ENCODE measurements at places on chromosomes 3 and 15.

DNA sequence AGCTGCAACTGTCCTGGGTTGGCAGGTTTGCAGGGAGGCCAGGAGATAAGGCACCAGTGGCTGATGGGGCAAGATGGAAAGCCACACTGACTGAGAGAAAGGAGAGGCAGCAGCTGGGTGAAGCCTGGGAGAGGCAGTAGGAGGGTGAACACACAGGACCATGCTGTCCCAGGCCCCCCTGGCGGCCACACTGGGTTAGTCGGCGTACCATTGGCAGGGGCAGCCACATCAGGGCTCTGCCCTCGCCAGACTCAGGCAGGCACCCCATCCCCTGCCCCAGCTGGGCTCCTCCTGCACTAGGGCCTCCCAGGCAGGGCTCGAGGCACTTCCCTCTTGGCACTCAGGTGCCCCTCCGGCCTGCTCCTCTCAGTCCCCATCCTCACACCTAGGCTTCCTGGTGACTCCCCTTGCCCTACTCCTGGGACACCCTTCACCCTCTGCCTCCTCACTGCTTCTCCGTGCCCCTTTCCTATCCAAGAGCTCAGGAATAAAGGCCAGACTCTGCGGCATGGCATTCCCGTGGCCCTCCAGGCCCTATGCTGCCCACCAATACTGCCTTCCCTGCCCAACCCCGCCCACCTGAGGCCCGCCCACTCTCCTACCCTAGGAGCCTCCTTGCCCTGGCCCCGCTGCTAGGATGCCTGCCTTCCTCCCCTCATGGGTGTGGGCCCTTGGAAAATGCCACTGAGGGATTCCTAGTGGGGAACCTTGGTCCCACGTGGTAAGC lies 28.7 kb upstream of the DUSP7 start:
- no peak overlapping the region for H3K4me3 ChIP-seq
- peaks cover 5% of the 10 kb centered on the region for H3K4me1 ChIP-seq
- no peak for DNase-seq
- H3K27me3 ChIP-seq = no peaks in the 10 kb centered on the region
- no peak overlapping the region for H3K27ac ChIP-seq
- no peaks in the 10 kb centered on the region for H3K36me3 ChIP-seq

- no peaks in the 10 kb centered on the region for H3K36me3 ChIP-seq
- H3K4me1 ChIP-seq = no peaks in the 10 kb centered on the region
- no peaks in the 10 kb centered on the region for H3K27me3 ChIP-seq
- no peak for DNase-seq
- H3K4me3 ChIP-seq = no peak overlapping the region
- H3K27ac ChIP-seq = no peak overlapping the region
Measured at GRCh38 chr15:71812966-71813722, 2.8 kb downstream of the NR2E3 start.

GRCh38 chr3:71208211-71209095 lies 375.1 kb downstream of the FOXP1 start:
- peak overlapping the region; percentile 69 for H3K27ac ChIP-seq
- H3K4me1 ChIP-seq = peaks cover 9% of the 10 kb centered on the region
- peak; percentile 90 for DNase-seq
- H3K4me3 ChIP-seq = peak overlapping the region; percentile 51
- no peaks in the 10 kb centered on the region for H3K27me3 ChIP-seq

GRCh38 chr15:90266061-90266431 lies 574 bp downstream of the NGRN start:
- peaks cover 5% of the 10 kb centered on the region for H3K36me3 ChIP-seq
- peak overlapping the region; percentile 94 for H3K27ac ChIP-seq
- H3K4me1 ChIP-seq = peaks cover 33% of the 10 kb centered on the region
- H3K4me3 ChIP-seq = peak overlapping the region; percentile 63

DNA sequence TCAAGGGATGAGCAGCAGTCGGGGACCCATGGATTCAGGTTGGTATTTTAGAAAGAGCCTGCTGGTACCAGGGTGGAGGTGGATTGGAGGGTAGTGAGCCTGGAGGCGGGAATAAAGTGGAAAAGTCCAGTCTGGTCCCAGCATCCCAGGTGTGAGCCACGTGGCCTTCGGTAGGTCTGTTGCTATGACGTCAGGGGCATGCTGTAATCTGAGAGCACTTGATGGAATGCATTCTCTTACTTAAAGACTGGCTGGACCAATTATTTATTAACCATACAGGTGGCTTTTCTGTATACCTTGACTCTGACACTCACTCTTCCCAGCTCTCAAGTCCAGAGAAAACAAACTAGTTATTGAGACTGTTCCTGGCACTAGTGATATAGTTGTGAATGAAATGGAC lies 389.9 kb upstream of the RGMA start:
- no peak for DNase-seq
- no peaks in the 10 kb centered on the region for H3K4me1 ChIP-seq
- H3K4me3 ChIP-seq = no peak overlapping the region
- no peaks in the 10 kb centered on the region for H3K36me3 ChIP-seq
- no peak overlapping the region for H3K27ac ChIP-seq

GRCh38 chr3:126137490-126138130 lies 42.8 kb downstream of the ALDH1L1 start:
- H3K27ac ChIP-seq = no peak overlapping the region
- H3K27me3 ChIP-seq = peaks cover 2% of the 10 kb centered on the region
- H3K4me3 ChIP-seq = no peak overlapping the region
- H3K4me1 ChIP-seq = no peaks in the 10 kb centered on the region

DNA sequence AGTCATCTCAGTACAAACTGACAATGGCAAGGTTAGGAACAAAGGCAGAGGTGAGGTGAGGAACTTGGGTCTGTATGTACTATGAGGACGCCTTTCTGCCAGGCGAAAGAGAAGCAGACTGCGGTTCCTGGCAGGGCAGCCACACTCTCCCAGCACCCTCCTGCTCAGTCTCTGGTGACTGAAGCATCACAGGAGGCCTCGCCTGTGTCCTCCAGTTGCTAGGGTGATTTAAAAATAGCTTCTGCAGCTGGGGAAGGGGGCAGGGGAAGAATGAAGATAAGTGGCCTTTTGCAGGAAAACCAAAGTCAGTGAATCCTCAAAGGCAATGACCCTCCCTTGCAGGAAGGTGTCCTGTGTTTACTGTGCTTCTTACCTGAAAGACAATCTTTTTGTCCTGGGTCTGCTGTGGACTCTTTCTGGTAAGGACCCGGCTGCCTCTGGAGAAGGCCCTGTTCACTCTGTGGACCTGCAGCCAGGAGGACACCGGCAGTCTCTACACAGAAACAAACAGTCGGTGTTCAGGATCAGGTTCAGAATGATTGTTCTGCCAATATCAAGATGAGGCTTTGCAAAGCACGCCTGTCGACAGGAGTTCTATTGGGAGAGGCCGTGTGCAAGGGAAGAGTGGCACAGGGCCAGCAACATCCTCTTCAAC lies 65.7 kb upstream of the DGKG start:
- H3K36me3 ChIP-seq = no peaks in the 10 kb centered on the region
- no peak overlapping the region for H3K27ac ChIP-seq
- H3K4me1 ChIP-seq = peaks cover 14% of the 10 kb centered on the region
- no peaks in the 10 kb centered on the region for H3K27me3 ChIP-seq
- peak; percentile 31 for DNase-seq

- H3K4me3 ChIP-seq = no peak overlapping the region
- no peak overlapping the region for H3K27ac ChIP-seq
- H3K36me3 ChIP-seq = no peaks in the 10 kb centered on the region
- H3K4me1 ChIP-seq = peaks cover 7% of the 10 kb centered on the region
- no peaks in the 10 kb centered on the region for H3K27me3 ChIP-seq
Measured at GRCh38 chr15:32682977-32683630, 34.7 kb upstream of the GREM1 start.

DNA sequence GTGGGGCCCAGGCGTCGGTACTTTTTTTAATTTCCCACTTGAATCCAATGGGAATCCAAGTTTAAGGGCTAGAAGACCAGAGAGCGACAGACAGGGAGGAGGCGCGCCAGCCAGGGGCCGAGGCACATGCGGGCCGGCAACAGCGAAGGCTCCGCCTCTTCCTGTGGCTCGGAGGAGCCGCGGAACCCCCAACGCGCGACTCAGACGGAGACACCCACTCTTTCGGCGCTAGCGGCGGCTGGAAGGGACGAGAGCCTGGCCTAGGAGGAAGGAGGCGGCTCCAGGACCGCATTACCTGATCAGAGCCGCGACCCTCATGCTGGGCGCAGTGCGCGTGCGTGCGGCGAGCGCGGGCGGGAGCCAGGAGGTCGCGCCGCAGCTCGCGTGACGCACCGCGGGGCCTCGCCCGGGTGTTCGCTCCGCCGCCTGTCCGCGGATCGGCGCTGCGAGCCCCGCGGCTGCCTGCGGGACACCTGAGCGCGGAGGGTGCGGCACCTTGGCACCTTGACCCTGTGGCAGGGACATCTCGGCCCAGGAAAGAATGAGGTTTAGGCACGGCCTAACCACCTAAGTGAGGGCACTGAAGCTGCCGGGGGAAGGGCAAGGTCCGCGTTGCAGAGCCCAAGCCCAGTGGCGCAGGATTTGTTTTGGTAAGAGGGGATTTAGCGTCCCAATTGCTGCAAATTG lies at the start of gene DPH6:
DPH6 (minus strand) TSS at position 342 of the 687 bp plus-strand sequence; CDS start at position 318, 24 bp downstream.
- H3K27me3 ChIP-seq = no peaks in the 10 kb centered on the region
- H3K36me3 ChIP-seq = no peaks in the 10 kb centered on the region
- peak within 1 kb of the TSS; percentile 99 for H3K27ac ChIP-seq
- peak within 1 kb of the TSS; percentile 91 for H3K4me3 ChIP-seq

- no peaks in the 10 kb centered on the region for H3K4me1 ChIP-seq
- H3K27me3 ChIP-seq = no peaks in the 10 kb centered on the region
Measured at GRCh38 chr15:98896002-98896721, 111.4 kb downstream of the PGPEP1L start.

DNA sequence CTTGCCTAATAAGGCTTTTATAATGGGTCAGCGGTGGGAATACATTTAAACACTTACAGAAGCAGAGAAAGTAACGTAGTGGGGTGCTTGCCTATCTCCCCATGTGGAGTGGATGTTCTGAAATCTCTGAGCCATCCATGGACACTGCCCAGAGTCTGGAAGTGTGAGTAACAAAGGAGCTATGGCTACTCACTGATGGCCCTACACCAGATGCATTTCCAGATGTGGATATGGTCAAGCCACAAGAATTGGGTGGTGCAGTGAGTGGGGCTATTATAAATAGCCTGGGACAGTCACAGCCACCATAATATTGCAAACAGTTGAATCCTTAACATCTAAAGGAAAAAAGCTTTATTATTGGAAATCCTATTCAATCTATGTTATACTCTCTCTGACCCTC lies 96.6 kb downstream of the CGNL1 start:
- no peak overlapping the region for H3K27ac ChIP-seq
- H3K27me3 ChIP-seq = peaks cover 3% of the 10 kb centered on the region
- H3K36me3 ChIP-seq = no peaks in the 10 kb centered on the region
- DNase-seq = no peak

DNA sequence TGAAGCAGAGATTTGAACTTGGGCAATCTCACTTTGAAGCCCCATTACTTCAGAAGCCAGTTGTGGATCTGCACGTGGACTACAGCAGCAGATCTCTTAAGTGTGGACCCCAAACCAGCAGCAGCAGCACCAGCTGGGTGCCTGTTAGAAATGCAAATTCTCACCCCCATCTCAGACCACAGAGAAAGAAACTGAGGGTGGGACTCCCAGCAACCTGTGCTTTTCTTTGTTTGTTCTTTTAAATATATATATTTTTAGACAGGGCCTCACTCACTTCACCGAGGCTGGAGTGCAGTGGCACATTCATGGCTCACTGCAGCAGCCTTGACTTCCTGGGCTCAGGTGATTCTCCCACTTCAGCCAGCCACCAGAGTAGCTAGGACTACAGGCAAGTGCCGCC lies 53.2 kb downstream of the SLTM start:
- no peak for DNase-seq
- H3K4me3 ChIP-seq = no peak overlapping the region
- no peaks in the 10 kb centered on the region for H3K27me3 ChIP-seq
- H3K27ac ChIP-seq = no peak overlapping the region
- H3K4me1 ChIP-seq = no peaks in the 10 kb centered on the region

DNA sequence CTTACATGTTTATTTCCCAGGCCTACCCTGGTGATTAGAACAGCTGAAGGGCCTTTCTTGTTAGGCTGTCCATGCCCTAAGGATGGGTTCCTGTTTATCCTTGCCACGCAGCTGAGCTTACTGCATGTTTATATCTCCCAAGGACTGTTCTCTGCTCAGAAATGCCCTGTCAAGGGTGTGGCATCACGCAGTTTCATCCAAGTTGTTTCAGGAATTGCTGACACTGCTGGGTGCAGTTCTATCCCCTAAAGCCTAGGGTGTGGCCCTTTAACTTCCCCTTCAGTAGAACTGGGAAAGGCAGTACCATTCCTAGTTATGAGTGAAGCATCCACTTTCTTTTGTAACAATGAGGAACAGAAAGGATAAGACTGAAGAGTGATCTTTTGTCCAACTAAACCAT lies 5.0 kb downstream of the ELL3 start:
- H3K27ac ChIP-seq = no peak overlapping the region
- no peak overlapping the region for H3K4me3 ChIP-seq
- no peak for DNase-seq
- H3K4me1 ChIP-seq = peaks cover 8% of the 10 kb centered on the region
- H3K27me3 ChIP-seq = no peaks in the 10 kb centered on the region

DNA sequence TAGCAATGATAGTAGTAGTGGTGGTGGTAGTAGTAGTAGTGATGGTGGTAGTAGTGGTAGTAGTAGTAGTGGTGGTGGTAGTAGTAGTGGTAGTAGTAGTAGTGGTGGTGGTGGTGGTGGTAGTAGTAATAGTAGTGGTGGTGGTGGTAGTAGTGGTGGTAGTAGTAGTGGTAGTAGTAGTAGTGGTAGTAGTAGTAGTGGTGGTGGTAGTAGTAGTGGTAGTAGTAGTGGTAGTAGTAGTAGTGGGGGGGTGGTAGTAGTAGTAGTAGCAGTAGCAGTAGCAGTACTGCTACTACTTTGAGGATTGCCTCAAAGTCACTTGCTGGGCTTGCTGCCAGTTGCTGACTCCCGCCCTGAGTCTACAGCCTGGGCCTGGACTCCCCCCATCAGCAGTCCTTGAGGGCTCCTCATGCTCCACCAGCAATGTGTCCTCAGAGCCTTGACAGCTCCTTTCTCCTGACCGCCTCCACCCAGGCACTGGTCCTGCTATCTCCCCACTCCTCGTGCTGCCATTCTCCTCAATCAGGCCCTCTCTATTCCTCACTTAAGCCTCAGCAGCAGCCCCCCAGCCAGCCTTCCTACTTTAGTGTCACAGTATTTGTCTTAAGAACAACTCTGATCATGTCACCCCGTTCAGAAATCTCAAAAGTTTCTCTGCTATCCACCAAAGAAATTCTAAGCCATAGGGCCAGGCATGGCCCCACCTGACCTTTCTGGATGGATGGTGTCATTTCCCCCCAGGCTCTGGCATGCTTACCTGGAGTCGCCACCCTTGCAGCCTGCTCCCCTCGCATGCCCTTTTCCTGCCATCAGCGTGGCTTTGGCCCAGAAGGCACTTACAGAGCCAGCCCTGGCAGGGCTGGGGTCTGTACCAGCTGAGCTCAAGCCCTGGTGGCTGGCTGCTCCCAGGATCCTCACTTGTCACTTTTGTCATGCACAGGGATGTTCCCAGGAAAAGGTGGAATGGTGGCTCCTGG lies 45.6 kb downstream of the DLEC1 start:
- DNase-seq = peak; percentile 82
- H3K4me1 ChIP-seq = no peaks in the 10 kb centered on the region
- no peak overlapping the region for H3K4me3 ChIP-seq
- no peak overlapping the region for H3K27ac ChIP-seq
- H3K27me3 ChIP-seq = no peaks in the 10 kb centered on the region
- no peaks in the 10 kb centered on the region for H3K36me3 ChIP-seq

GRCh38 chr3:31974964-31975363 lies 6.1 kb downstream of the OSBPL10 start:
- no peak for DNase-seq
- no peak overlapping the region for H3K27ac ChIP-seq
- no peak overlapping the region for H3K4me3 ChIP-seq
